Amniotic stem cell (primary cell): ENCODE measurements at places on chromosomes 7 and 10.

GRCh38 chr10:63375458-63375857 lies 90.3 kb downstream of the JMJD1C start:
- no peak for DNase-seq

GRCh38 chr7:87416682-87417587 lies 58.5 kb downstream of the ABCB4 start:
- DNase-seq, result peak; percentile 44

GRCh38 chr7:121369462-121369861 lies 26.6 kb downstream of the FAM3C start:
- DNase-seq, result no peak

- DNase-seq, result no peak
Measured at GRCh38 chr10:118311505-118311904, 30.6 kb downstream of the FAM204A start.

DNA sequence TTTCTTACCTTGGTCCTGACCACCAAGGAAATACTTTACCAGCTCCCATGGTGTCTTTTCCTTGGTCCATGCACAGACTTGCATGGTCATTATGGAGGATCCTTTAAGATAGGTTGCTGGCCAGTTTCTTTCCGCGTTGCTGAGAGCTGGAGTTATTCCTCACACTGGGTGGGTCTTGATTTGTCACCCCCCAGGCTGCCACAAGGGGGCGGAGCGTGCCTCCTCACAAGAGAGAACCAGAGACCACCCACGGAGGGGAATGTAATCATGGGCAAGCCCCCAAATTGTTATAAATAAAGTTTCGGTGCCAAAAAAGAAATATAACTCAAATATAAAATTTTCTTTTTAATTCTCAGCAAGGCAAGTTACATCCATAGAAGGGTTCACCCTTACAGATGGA lies 10.5 kb upstream of the TRIM24 start:
- no peak for DNase-seq

GRCh38 chr7:158312789-158313188 lies 274.8 kb downstream of the PTPRN2 start:
- DNase-seq, result no peak

- no peak for DNase-seq
Measured at GRCh38 chr7:94901981-94902380, 5.4 kb upstream of the PPP1R9A start.

GRCh38 chr7:105992905-105993304 lies 29.8 kb downstream of the CDHR3 start:
- no peak for DNase-seq

DNA sequence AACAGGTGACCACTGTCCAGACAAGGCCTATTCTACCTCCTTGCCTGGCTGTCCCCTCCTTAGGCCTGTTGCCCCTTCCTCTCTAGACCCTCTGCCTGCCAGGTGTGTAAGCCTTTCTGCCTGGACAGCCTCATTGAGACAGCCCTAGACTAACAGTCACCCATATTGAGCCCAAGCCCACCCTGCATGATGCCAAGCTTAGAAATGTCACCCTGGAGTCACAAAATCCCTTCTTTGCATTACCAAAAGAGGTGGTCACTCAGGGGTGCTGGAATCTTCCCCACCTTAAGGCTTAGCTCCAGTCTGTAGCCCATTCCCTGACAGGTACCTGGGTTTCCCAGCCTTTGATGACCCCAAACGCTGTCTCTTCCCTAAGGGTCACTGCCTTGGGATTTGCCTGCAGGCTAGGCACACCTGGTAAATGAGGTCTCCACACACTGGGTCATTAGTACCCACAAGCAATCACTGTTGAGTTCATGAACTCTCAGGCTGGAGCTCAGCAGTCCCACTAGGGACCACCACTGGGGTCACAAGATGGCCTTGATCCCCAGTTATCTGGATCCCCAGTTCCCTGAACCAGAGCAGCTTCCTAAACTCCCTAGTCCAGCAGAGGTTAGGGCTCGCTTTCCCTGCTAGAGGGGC lies 54.9 kb upstream of the CAMK2B start:
- no peak for DNase-seq

DNA sequence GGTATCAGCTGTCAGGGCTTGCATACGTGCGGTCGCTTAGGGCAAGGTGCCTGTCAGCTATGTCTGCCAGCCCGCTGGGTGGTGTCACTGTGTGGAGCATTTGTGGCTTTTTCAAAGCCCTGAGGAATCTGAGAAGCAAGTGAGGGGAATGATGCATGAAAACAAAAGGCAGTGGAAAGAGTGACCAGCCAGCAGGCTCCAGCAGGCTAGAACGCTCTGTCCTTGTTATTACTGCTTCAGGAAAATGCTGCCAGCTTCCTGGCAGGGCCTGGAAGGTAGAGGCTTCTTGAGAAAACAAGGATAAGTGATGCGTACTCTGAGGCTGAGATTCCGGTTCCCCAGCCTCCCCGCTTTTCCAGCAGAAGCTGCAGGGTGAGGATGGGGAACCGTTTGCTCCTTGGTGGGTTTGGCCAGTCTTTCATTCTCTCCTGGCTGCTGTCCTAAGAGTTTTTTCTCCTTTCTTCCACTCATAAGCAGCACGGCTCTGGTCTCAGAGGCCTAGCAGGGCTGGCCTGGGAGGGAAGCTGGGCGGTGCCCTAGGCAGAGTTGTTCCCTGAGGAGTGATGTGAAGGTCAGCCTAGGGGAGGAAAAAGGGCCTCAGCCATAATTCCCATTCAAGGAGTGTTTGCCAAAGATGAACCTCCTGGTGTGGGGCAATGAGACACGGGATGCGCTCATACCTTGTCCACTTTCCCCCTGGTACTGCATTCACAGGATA lies 42.8 kb upstream of the MKLN1 start:
- no peak for DNase-seq

- no peak for DNase-seq
Measured at GRCh38 chr7:80635998-80636397, 2.4 kb upstream of the CD36 start.

DNA sequence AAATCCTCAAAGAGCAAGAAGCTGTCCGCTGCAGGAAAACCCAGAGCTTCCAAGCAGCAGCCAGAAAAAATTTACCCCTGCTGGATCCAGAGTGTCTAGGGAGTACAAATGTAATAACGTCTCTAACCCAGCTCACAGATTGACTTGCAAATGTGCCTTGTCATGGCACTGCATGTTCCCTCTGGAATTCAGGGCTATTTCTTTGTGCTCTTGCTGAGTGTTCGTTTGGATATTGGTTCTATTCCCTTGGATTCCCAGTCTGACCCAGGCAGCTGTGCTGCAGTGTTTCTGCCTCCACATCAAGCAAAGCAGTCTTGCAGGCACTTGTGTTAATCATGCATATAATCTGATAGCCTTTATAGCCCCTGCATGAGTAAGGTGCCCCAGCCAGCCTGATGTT lies 209.9 kb upstream of the GHITM start:
- no peak for DNase-seq

DNA sequence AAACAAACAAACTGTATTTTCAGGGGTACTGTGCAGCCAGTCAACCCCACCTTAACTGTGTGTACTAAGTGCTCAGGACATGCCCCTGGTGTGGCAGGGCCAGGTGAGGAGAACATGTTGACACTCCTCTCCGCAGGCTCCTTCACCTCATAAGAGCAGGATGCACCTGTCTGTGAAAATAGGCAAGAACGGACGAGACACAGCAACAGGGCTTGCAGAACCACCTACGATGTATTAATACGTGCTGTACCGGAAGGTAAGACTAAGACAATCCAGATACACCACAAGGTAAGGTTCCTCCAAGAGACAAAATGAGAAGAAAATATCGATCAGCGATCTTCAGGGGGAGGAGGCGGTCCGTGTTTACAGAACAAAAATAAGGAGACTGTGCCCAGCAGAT lies 65.8 kb upstream of the CAMK2B start:
- no peak for DNase-seq

- no peak for DNase-seq
Measured at GRCh38 chr10:35875016-35875676, 233.1 kb upstream of the FZD8 start.

- no peak for DNase-seq
Measured at GRCh38 chr7:81158189-81158588, 239.3 kb upstream of the SEMA3C start.

- no peak for DNase-seq
Measured at GRCh38 chr7:46781901-46782439, 799.9 kb downstream of the TNS3 start.

DNA sequence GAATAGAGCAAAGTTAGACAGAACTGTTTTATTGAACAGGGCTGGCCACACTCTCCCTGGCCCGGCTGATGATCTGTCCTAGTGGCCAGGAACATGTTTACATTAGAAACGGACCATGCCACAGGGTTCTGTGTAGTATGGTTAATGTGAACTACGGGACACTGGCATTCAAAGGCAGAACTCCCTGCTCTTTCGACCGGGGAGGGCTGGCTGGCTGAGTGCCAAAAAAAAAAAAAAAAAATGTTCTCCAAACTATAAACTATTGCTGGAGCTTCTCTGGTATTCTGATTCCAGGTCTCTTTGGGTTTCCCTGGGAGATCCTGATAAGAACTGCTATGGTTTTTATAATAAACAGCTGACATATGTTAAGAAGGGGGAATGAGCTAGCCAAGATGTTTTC lies 1262.6 kb upstream of the SORCS1 start:
- DNase-seq, result no peak

- DNase-seq, result no peak
Measured at GRCh38 chr7:27846388-27846787, 106.4 kb downstream of the TAX1BP1 start.

- DNase-seq, result no peak
Measured at GRCh38 chr7:80082213-80082612, 52.4 kb upstream of the GNAI1 start.

- no peak for DNase-seq
Measured at GRCh38 chr7:150369748-150370501, 1.3 kb downstream of the REPIN1 start.

- no peak for DNase-seq
Measured at GRCh38 chr10:122421742-122422141, 32.7 kb upstream of the ARMS2 start.

DNA sequence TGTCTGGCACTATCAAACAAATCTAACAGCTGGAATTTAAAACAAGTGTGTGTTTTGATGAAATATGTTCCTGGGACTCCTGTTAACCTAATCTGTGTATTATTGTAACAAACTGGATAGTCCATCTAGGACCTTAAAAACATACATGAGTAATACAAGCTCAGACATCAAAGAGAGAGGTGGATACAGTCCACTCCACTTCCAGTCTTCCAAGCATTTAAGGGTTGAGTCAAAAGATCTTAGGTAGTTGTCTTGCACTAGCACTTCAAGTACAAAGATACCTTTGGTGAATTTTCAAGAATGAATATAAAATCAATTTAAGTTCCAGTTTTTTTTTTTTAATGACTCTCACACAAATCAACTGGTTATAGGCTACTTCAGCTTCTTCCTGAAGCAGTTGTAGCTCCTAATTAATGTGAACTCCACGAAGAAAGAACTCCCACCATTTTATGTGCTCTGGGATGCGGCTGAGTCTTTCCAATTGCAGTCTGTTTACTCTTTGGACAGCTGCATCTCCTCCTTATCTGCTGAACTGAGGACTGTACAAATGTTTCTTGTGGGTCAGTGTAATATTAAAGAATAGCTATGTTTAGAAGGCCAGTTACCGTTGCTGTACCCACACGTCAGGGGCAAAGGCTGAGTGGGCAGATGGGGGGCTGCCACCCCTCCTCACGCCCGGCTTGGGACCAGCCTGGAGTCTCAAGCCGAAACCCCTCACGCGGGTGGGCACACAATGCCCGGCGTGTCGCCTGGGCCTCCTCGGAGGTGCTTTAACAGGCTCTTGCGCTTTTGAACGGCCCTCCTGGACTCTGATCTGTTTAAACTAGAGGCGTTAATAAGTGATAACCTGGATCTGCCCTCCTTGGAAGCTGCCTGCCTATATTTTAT lies 2.9 kb upstream of the IGF2BP3 start:
- DNase-seq, result no peak

GRCh38 chr10:17650416-17650815 lies 6.5 kb downstream of the STAM start:
- DNase-seq, result no peak

DNA sequence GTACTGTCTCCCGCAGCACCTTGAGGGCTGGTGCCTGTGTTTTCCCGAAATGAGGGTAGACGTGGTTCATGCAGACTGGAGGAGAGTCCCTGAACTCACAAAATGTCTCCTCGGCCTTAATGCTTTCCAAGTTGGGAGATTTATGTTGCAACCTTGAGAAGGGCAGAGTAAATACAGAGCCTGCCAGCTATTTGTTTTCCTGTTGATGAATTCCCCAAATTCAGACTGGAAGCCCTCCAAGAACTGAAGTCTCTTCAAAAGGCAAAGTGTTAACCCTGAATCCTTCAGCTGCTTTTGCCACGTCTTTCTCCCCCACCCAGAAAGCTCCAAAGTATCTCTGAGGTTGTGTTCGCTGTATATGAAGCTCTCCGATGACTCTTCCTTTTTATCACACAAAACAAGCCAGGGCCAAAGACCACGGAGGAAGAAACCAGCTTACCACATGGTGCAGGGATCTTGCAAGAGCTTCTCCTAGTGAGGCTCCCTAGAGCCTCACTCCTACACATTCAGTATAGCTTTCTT lies 254.7 kb upstream of the NFE2L3 start:
- no peak for DNase-seq

- DNase-seq, result no peak
Measured at GRCh38 chr7:148044173-148044572, 546.4 kb upstream of the C7orf33 start.

DNA sequence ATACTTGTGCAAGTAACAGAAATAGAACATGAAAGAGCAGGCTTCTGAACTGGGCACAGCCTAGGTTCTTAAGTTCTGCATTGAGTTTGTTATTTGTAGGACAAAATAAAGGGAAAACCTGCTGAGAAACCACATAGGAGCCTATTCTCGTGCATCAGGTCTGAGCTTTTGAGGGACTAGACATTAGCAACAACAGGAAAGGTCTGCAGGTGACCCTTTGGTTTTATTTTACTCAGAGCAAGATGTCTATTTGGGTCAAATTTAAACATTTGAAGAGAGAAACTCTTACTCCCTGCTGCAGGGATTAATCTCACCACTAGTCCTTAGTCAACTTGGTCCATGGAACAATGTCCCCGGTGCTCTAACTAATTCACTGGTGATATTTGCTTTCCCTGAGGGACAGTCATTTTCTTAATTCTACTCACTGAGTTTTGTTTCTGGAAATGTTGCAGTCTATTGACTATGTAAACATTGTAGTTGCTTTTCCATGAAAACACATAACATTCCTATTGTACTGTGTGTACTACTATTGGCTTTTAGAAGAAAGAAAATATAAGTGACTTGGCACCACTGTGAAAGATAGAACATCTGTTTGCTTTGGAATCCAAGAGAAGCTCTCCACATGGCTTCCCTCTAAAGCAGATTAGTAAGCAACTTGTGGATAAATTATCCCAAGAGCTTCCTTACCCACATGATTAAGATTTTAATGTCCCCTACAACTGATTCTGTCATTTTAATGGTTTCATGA lies 108.2 kb downstream of the CHRM2 start:
- DNase-seq, result no peak

GRCh38 chr7:35630024-35630972 lies 64.6 kb downstream of the HERPUD2 start:
- DNase-seq, result peak; percentile 21
